Activated T-cell treated with anti-CD3 and anti-CD28 coated beads for 48 hours (primary cell): ENCODE measurements at places on chromosomes 6 and 20.

DNA sequence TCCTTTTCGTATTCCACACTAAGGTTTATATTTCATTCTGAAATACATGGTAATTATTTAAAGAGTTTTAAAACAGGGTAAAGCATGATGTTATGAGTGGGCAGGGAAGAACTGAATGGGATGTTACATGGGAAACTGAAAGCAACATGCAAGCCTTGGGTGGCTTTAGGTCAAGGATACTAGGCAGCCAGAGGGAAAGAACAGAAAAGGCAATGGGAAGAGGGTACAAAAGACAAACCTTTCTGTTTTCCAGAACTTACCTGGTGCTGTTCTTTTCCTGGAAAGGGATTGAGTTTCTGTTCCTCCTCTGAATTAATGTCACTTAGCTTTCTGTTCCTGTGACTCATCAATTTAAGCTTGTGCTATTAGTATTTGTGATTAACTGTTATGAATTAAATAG lies 71.2 kb upstream of the SMIM8 start:
- DNase-seq, result no peak

DNA sequence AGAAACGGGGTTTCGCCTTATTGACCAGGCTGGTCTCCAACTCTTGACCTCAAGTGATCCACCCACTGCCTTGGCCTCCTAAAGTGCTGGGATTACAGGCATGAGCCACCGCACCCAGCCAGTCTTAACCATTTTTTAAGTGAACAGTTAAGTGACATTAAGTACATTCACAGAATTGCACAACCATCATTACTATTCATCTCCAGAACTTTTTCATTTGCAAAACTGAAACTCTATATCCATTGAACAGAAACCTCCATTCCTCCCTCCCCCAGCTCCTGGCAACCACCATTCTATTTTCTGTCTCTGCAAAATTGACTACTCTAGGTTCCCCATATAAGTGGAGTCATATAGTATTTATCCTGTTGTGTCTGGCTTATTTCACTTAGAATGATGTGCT lies 59.7 kb downstream of the PLCB4 start:
- DNase-seq, result no peak

- DNase-seq, result no peak
Observed at GRCh38 chr20:51388756-51389542, 153.6 kb downstream of the NFATC2 start.

GRCh38 chr20:11917663-11918062 lies at the start of gene BTBD3:
Gene BTBD3, plus strand, starts transcription at chr20:11917893. Its CDS starts 383 bp downstream, at chr20:11918276.
- DNase-seq, result no peak

- DNase-seq, result no peak
Observed at GRCh38 chr6:143952947-143953701, 54.9 kb downstream of the PLAGL1 start.

- DNase-seq, result no peak
Observed at GRCh38 chr6:14265049-14266021, 147.8 kb downstream of the CD83 start.

GRCh38 chr6:43331891-43332290 lies 23.3 kb upstream of the CRIP3 start:
- no peak for DNase-seq

DNA sequence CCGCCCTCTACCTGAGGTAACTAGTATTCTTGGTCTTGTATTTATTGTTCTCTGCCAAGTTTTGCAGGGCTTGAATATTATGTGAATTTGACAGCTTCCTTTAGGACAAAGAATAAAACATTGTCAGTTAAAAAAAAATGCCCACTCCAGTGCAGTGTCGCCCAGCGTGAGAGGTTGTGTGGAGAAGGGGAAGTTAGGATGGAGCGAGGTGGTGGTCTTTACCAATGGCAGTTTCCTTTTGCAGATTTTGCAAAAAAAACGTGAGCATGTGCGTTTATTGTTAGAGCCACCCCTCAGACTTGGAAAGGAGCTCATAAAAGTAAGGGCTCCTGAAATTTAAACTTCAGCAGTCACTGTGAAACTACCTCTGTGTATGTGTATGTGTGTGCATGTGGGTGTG lies 28.3 kb downstream of the UST start:
- DNase-seq, result no peak

- no peak for DNase-seq
Observed at GRCh38 chr20:12916699-12917098, 92.1 kb upstream of the SPTLC3 start.

DNA sequence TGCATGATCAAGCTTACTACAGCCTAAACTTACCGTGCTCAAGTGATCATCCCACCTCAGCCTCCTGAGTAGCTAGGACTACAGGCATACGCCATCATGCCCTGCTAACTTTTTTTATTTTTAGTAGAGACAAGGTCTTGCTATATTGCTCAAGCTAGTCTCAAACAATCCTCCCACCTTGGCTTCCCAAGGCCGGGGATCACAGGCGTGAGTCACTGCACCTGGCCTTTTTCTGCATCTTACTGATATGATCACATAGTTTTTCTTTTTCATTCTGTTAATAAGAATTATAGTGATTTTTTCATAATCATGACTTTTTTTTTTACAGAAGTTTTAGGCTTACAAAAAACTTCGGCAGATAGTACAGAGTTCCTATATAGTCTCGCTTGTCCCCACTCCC lies 93.2 kb downstream of the KIF13A start:
- no peak for DNase-seq

GRCh38 chr20:1813674-1814635 lies 81.3 kb upstream of the SIRPA start:
- DNase-seq, result no peak

DNA sequence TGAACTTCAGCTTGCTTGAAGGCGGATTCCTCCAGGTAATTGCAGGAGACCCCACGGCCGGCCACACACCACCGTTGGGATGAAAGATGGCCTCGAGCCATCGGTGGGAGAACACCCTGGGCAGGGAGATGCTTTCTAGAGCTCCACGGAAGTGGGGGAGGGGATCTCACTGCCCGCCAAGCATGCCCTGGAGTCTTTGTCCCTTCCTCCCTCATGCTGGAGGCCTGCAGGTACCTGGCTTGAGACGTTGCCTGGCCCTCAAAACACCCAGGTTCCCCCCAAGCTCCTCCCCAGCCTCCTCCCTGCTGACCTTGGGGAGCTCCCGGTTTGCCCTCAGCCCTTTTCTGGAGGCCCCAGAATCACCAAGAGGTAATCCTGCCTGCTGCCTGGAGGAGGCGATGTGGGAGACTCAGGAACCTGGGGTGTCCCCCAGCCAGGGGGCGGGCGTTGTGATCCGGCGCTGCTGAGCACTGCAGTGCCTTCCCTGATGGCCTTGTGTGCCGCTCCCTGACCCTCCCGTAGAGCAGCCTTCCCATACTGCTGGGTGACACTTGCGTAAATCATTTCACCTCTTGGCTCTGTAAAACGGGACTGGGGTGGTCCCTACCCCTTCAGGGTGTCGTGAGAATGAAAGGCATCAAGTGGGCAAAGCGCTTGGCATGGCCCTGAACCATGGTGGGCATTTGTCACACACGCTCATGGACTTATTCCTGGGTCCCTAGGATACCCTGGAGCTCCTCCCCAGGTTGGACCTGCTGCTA lies 91.4 kb downstream of the CEBPB start:
- DNase-seq, result peak; percentile 31

DNA sequence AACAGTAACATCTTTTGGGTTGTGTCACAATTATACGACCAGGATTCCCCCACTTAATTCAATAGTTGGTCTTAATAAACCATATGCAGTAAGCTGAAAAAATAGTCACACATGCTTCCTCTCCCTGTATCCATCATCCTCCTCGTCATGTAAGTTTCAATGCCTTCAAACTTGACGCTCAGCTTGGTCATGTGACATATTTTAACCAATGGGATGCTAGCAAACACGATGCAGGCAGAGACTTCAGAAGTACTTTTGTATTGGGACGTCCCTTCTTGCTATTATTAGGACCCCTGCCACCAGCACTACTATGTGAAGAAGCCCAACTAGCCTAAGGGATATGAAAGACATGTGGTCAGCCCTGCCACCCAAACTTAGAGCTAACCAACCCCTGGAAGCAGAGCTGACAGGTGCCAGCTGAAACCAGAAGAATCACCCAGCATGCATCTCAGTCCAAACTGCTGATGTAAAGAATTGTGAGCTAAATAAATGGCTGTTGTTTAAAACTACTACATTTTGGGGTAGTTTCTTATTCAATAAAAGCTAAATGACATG lies 49.3 kb downstream of the CGA start:
- no peak for DNase-seq

DNA sequence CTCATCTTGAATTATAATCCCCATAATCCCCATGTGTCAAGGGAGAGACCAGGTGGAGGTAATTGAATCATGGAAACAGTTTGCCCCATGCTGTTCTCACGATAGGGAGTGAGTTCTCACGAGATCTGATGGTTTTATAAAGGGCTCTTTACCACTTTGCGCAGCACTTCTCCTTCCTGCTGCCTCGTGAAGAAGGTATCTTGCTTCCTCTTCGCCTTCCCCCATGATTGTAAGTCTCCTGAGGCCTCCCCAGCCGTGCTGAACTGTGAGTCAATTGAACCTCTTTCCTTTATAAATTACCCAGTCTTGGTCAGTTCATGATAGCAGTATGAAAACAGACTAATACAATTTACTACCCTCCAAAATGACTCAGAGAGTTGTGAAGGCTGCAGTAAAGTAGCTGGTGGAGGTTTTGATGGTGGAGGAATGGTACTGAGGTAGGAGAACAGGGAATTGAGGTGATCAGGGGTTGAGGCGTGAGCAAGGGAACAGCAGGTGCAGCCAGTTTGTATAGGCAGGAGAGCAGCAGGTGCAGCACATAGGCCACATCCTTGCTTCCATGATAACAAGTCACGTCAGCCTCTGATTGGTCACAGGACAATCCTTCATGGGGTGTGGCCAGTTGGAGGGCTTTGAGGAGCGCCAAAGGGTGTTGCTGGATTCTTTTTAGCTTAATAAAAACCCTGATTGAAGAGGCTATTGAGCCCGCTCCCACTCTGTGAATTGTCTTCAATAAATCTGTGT lies 150.0 kb downstream of the CDC5L start:
- no peak for DNase-seq

- no peak for DNase-seq
Observed at GRCh38 chr20:19928328-19929011, 88.7 kb upstream of the NAA20 start.
